ENCODE measurements at places on chromosomes 7 and 10. TPM values are rescaled to one million over a fixed set of nuclear protein-coding genes. Genes with fewer than 3 reads are reported as not detected.

DNA sequence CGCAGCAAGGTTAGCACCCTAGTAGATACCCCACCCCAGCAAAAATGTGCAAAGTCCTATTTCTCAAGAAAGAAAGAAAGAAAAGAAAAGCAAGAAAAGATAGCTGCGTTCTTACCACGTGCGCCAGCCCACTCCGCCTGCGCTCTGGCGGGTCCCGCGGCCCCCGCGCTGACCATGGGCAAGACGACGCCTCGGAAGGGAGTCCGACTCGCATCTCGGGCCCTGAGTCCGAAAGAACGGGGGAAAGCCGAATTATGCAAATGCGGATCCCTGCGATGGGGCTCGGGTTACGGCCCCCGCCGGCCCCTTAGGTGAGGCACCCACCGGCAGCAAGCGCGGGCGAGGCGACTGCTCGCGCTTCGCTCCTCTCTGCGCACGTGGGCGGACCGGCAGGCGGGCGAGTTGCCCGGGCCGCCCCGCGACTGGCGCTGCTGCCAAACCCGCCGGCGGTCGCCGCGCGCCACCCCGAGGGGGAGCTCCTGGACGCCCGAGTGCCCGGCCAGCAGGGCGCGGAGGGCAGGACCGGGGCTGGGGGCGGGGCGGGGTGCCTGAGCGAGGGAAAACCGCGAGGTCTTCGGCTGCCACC is 2.4 kb upstream of the EGR2 start:
- peaks cover 47% of the 10 kb centered on the region for H3K27me3 ChIP-seq
- peaks cover 39% of the 10 kb centered on the region for H3K4me1 ChIP-seq
- peak overlapping the region; percentile 98 for H3K4me3 ChIP-seq

DNA sequence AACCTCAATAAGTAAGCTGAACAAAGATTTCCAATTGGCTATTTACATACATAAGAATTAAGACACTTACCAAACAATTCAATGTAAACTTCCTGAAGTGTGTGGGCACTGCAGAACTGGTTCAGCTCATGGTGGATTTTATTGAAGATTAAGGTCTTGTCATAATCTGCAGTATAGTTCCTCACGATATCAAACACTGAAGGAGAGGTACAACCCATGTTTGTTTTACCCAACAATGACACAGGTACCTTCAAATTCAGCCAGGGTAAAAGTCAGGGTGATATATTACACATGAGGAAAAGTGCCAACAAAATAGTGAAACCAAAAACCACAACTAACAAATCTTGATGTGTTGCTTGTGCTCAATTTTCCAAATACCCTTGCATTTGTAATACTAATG is 10.0 kb downstream of the ERLIN1 start:
- no peak overlapping the region for H3K27ac ChIP-seq
- no peak overlapping the region for H3K4me3 ChIP-seq
- peaks cover 62% of the 10 kb centered on the region for H3K36me3 ChIP-seq
- H3K27me3 ChIP-seq, result no peaks in the 10 kb centered on the region
- no peak for DNase-seq
- peaks cover 45% of the 10 kb centered on the region for H3K4me1 ChIP-seq

GPR141 gene
- not detected for total RNA-seq

AQP1 gene
- total RNA-seq, result 0.13 TPM

DNA sequence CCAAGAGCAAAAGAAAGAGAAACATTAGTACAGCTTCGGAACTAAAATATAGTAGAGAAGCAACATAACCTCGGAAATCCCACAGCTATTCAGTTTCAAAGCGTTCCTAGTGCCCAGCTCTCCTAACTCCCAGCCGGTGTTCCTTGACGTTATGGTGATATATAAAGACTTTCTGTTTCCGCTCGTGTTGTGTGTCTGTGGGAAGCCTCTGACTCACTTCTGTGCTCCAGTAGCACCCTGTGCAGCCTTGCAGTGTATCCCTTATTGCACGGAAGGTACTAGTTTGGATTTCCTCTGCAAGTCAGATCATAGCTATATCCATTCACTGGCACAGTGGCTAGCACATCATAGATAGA is 535 bp downstream of the ASAH2B start:
- H3K4me3 ChIP-seq, result peak overlapping the region; percentile 98
- DNase-seq, result peak; percentile 4
- peaks cover 2% of the 10 kb centered on the region for H3K36me3 ChIP-seq
- H3K27me3 ChIP-seq, result peaks cover 15% of the 10 kb centered on the region

IL6 gene
- 0.54 TPM for total RNA-seq
